NCI-H1417 (cell line): ENCODE measurements at places on chromosomes 2 and 18.

DNA sequence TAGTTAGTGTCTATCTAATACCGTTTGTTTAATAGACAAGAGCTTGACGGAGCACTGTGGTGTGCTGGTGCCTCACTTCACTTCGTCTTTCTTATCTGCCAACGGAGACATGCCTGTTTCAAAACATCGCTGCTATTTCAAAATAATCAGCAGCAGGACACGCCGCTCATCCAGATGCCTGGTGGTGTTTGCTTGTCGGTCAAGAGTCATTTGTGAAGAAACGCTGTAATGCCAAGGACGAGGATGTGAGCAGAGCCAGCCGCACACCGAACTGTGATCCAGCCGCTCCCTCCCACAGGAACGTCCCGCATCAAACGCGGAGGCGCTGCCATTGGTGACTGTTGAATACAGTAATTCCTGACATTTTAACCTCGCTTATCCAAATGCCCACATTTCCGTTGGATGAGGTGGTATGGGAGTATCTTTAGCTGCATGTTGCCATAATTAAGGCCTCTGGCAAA lies 432.4 kb downstream of the FBXO15 start:
- peak; percentile 24 for DNase-seq

DNA sequence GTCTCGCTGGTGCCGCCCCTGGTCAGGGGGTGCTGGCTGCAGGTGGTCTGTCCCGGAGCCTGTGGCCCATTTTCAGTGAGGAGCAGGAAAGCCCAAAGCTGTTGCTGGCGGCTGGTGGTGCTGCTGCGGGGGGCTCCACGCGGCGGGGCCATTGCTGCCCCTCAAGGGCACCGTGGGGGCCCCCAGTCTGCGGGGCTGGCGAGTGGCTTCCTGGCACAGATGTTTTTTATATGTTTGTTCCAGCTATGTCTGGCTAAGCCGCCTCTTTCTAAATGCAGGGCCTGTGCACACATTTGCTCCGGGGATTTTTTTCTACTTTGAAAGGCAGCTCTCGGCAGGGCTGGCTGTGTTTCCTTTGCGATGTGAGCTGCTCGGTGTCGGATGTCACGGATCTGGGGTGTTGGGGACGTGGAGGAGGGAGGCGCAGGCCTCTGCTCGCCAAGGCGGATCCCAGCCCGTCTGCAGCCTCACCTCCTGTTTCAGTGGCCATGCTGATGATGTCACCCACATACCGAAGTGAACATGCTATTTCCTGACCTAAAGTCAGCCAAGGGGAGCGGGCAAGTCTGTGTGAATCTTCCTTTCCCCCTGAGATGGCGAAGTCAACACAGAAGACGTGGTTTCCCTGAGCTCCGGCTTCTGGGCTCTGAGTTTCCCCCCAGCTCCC lies 112.0 kb upstream of the CTDP1 start:
- DNase-seq, result no peak

DNA sequence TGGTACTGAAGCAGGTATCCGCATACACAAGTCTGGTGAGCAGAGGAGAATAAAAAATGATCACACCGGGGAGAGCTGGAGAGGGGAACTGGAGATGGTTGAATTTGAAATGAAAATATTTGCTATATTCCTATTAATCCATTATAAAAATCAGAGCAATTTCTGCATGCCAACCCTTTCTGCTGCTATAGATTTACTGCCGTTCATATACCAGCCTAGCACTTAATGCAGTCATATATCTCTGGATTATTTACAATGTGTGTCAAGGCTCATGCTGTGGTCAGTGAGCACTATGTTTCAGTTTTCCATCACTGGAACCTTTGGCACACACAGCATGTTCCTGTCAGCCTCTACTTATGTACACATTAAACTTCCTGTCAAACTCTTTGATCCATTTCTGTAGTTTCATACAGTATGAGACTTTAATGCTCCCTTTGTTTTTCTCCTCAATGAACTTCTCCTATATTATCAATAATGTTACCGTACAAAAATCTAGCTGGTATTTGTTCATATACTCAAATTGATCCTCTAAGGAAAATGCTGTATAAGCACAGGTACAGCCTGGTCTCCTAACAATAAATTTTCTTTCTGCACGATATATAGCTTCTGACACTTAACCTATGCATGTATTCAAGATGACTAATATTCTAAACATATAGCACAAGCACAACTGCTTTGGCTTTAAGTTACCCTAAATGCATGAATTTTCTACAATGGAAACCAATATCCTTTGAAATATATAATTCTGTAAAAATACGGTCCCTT lies 36.7 kb downstream of the FANCL start:
- DNase-seq, result peak; percentile 53

DNA sequence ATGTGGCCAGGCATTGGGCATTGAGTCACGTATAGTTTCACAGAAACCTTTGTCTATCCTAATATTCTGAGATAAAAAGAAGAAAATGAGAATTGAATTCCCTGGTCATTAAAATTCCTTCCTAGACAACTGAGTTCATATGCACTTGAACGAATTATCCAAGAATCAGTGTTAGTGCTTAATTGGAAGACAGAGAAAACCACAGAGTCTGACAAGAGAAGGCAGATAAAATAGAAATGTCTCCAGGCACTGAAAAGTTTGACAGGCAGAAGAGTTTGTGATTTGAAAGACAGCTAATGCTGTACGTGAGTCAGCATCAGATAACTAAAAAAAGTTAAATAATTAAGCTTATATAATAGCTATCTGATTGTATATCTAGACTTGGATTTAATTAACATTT lies 47.7 kb upstream of the TRIB2 start:
- no peak for DNase-seq

DNA sequence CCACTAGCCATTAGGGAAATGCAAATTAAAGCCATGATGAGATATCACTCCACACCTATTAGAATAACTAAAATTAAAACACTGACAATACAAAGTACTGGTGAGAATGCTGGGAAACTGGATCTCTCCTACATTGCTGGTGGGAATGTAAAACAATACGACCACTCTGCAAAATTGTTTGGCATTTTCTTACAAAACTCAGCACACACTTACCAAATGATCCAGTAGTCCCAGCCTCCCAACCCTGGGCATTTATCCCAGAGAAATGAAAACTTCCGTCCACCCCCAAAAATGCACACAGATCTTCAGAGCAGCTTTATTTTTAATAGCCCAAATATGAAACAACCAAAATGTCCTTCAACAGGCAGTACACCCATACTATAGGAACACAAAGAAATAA lies 8.9 kb upstream of the TMSB10 start:
- DNase-seq, result no peak

GRCh38 chr2:24512404-24512803 lies 21.4 kb downstream of the NCOA1 start:
- DNase-seq, result no peak

GRCh38 chr2:239212121-239212928 lies 188.5 kb downstream of the HDAC4 start:
- DNase-seq, result no peak

DNA sequence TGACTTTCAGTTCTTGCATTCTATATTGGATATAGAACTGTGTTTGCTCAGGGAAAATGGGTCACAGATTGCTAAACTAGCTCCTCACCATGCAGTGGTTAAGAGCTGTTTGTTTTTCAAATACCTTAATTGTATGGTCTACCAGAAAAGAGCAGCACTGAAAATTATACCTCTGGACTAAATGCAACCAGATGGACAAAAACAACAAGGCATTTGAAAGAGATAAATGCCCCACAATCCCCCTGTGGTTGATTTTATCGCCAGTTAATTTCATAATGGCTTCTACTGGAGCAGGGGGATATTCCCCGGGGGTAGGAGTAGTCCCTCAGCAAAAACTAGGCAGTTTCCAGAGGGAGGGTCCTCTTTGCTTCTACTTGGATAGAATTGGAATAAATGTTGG lies 267.9 kb upstream of the TNP1 start:
- DNase-seq, result peak; percentile 93

- DNase-seq, result no peak
Observed at GRCh38 chr2:106885329-106885728, 638 bp downstream of the ST6GAL2 start.

DNA sequence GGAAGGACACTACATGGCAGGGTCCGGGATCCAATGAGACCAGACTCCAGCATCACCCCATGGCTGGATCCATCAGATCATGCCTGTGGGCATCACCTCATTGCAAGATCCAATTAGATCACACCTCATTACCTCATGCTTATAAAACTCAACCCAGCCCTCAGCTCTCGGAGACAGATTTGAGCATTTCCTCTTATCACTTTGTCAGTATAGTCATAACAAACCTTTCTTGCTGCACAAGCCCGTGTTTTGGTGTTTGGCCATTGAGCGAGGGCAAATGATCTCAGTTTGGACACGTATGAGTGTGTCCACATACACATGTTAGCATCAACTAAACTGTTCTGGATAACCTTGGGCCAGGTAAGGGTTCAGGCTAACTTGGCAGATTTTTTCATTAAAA lies 58.8 kb downstream of the CCDC195 start:
- no peak for DNase-seq

- DNase-seq, result peak; percentile 81
Observed at GRCh38 chr2:120396013-120396860, 50.3 kb downstream of the INHBB start.

DNA sequence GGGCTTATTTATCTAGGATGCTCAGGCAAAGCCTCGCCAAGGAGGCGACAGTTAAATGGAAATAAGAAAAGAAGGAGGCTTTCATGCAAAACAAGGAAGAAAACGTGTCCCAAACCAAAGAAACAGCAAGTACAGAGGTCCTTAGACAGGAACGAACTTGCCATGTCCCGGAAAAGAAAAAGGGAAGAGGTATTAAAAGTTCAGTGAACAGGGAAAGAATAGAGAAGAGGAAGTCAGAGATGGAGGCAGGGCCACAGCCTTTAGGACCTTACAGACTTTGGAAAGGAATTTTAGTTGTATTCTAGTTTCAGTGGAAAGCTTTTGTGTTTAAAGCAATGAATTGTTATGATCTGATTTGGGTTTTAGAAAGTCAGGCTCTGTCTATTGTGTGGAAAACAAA lies 22.1 kb downstream of the IKZF2 start:
- no peak for DNase-seq

GRCh38 chr2:182763311-182763912 lies 47.4 kb downstream of the DNAJC10 start:
- DNase-seq, result peak; percentile 43

- peak; percentile 0 for DNase-seq
Observed at GRCh38 chr2:168137510-168138180, 109.8 kb downstream of the STK39 start.

- no peak for DNase-seq
Observed at GRCh38 chr2:124478761-124479160, 453.7 kb downstream of the CNTNAP5 start.

- no peak for DNase-seq
Observed at GRCh38 chr18:67476585-67476984, 39.9 kb downstream of the DSEL start.

GRCh38 chr18:42082415-42083234 lies 127.6 kb downstream of the PIK3C3 start:
- DNase-seq, result no peak

DNA sequence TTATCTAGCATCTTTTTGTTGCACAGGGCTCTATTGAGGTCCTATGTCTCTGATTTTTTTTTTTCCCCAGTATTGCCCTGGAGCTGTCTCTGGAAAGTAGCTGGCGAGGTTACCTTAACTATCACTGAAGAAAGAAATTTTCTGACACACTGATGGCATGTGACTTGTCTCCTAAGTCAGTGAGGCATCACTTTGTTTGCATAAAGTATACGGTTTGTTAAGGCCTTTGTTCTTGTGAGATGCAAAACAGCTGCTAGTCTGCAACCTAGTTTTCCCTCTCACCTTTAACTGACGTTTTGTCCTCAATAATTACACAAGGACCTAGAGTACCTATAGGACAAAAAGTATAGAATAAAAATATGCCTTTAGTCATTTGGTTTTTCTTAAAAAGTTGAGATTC lies 41.8 kb downstream of the UBXN4 start:
- no peak for DNase-seq

GRCh38 chr2:167595839-167596471 lies 651.4 kb downstream of the STK39 start:
- DNase-seq, result no peak

GRCh38 chr2:106113361-106113966 lies 80.6 kb downstream of the UXS1 start:
- no peak for DNase-seq

GRCh38 chr2:26462511-26463243 lies 15.2 kb downstream of the OTOF start:
- no peak for DNase-seq

GRCh38 chr2:171247741-171248662 lies 87.3 kb upstream of the TLK1 start:
- no peak for DNase-seq

GRCh38 chr2:101617796-101618195 lies 79.7 kb upstream of the MAP4K4 start:
- DNase-seq, result no peak

- DNase-seq, result peak; percentile 45
Observed at GRCh38 chr18:12376034-12376753, 833 bp downstream of the AFG3L2 start.

- DNase-seq, result no peak
Observed at GRCh38 chr2:23568626-23569190, 183.7 kb downstream of the KLHL29 start.

- DNase-seq, result peak; percentile 87
Observed at GRCh38 chr2:194346193-194346592, 1310.8 kb upstream of the SLC39A10 start.

- DNase-seq, result no peak
Observed at GRCh38 chr2:43131051-43131889, 95.1 kb downstream of the ZFP36L2 start.

GRCh38 chr2:85937069-85937439 lies 48.3 kb upstream of the ST3GAL5 start:
- DNase-seq, result no peak
